Testis (tissue), 5 donors: ENCODE measurements at places on chromosomes 4 and X.

DNA sequence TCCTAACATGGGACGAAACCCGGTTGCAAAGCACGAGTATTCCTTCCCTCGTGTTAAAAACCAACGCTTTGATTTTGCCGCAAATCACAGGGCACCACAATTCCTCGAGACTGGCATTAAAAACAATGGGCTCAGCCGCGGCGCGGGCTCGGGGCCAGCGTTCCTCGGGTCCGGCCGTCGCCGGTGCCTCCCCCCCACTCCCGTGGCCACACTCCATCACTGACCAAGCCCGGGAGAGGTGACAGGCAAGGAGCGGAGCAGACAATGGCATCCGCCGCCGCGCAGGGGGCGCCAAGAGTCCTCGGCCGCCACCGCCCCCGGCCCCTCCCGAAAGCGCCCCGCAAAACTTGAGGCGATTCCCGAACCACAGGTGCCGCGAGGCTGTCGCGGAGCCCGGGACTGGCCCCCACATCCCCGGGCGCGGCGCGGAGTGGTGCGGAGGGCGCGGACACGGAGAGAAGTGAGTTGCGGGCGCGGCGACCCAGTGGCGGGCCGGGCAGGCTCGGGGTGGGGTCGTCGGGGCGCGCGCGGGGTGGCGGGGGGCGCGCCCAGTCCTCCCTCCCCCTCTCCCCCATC lies 445 bp downstream of the AP1S2 start:
- peak; percentile 61 for DNase-seq

DNA sequence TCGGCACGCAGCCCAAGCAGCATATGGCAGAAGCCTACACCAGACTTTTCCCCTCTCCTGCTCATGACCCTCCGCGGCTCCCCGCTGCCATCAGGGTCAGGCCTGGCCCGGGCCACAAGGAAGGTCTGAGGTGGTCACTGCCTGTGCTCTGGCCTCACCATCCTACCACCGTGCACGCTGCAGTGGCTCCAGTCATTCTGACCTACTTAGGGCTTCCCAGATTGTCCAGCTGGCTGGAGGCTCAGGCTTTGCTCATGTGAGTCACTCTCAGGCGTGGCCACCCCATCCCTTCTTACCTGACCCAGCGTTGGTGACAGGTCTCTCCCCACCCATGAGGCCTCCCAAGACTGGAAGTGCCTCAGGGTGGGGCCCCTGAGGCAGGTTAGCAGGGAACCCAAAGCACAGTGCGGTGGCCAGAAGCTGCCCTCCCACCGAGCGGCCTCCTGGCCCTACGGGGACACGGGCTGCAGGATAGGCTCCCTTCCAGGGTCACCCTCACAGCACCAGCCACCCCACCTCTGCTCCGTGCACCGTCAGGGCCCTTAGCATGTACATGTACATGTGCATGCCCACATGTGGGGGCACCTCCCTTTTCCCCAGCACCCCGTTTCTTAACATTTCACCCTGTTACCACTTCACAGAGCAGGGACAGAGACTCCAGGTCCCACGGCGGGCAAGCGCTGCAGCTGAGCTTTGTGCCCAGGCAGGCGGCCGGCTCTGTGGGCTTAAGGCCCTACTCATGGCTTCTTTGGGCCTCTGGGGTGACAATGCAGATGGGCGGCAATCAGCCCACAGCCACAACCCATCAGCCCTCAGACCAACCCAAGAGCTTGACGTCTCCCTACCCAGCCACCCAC lies 2.2 kb downstream of the TREX2 start:
- DNase-seq, result no peak

- no peak for DNase-seq
Measured at GRCh38 chr4:28427306-28428085, 1566.9 kb downstream of the STIM2 start.

DNA sequence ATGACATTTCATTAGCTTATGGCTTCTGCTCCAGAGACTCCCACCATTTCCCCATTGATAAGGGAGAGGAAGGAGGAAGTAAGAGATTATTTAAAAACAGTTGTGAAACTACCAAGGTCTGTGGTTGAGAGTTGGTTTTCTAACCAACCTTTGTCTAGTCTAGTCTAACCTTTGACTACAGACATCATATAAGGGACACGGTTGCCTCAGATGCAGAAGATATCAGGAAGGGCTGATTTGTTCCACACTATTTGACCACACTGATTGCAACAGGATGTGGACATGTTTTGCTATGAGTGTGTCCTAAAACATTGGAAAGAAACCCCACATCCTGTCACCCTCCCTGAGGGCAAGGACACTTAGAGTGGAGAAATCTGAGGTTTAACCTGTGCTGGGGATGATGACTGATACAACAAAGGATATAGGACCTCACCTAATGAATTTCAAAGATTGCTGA lies 53.0 kb downstream of the COQ2 start:
- DNase-seq, result no peak

- no peak for DNase-seq
Measured at GRCh38 chr4:170336238-170336775, 246.6 kb upstream of the AADAT start.

- DNase-seq, result no peak
Measured at GRCh38 chrX:101398694-101399093, 7.9 kb downstream of the RPL36A start.

- no peak for DNase-seq
Measured at GRCh38 chr4:187387739-187388138, 607.8 kb upstream of the ZFP42 start.

DNA sequence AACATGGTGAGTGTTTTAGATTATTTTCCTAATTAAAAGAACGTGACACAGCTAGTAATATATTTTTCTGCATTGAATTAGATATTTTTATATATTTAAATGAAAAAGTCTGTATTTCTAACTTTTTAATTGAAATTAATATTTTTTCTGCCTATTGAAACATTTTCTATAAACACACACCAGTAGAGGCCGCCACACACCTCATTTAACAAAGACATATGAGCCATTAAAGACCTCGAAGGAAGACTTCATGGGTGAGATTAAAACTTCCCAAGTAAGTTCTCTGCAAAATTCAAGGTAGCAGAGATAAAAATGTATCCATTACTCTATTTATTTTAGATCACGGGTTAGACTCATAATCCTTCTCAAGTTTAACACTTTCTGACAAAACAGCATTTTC lies 8.3 kb downstream of the SLITRK2 start:
- DNase-seq, result peak; percentile 65

- DNase-seq, result no peak
Measured at GRCh38 chr4:30724247-30724646, 4.1 kb downstream of the PCDH7 start.

- DNase-seq, result no peak
Measured at GRCh38 chr4:1109898-1110506, 3.4 kb downstream of the RNF212 start.

- no peak for DNase-seq
Measured at GRCh38 chr4:4994312-4995097, 24.8 kb downstream of the CYTL1 start.

DNA sequence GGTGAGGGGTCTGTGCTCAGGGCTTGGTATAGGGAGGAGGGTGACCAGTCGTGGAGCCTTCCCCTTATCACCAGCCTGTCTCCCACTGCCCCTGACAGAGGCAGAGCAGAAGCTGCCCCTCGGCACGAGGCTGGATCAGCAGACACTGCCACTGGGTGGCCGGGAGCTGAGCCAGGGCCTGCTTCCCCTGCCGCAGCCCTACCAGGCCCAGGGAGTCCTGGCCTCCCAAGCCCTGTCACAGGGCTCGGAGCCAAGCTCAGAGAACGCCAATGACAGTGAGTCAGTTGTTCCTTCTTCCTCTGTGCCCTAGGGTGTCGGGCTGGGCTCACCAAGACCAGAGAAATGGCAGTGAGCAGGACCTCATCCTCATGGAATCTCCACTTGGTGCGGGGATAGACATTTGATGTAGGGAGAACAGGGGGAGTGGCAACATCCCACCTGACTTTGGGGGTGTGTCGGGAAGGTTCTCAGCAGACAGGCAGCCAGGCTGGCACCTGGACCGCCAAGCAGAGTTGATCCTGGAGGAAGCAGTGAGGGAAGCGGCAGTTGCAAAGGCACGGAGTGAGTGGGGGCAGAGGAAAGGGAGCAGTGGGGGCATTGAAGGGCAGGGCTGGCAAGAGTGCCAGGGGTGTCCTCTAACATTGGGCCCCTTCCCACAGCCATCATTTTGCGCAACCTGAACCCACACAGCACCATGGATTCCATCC lies 14.3 kb upstream of the UBA1 start:
- DNase-seq, result peak; percentile 77

- no peak for DNase-seq
Measured at GRCh38 chr4:3114377-3114776, 39.9 kb downstream of the HTT start.

DNA sequence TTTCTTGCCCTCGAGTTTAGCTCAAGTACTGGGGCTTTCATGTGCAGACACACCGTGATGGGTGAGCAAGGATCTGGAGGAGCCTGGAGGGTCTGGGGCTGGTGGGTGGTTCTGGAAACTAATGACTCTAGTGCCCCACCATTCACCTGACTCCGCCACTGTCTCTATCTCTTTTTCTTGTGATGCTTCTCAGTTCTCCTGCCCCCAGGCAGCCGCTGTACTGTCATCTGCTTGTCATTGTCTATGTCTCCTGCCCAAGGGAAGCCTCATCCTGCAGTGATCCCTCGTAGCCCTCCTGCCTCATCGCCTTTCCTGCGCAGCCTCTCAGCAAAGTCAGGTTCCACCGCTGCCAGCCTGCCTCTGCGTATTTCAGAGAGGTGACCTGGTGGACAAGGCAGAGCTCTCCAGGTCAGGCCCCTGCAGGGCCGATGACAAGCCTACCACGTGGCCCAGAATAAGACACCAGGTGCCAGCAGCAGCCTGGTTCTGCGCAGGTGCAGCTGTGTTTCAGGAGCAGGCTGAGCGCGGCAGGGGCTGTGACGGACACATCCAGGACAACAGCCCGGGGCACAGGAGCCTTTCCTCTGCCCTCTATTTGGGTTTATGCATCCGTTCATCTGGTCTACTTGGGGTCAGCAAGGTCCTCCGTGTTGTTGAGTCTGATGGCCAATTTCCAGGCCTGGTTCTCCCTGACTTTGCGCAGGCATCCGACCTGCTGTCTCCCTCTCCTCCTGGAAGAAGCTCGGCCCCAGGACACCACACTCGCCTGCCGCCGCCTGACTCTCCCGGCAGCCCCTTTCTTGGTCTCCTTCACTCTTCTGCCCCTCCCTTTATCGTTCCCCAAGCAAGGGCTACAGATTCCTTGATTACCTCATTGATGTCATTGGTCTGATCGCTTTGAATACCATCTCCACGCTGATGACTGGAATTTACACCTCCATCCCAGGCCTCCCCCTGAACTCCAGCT lies 30.9 kb upstream of the CDKN2AIP start:
- DNase-seq, result no peak

GRCh38 chrX:118839334-118839958 lies 15.8 kb downstream of the ZCCHC12 start:
- DNase-seq, result peak; percentile 92

DNA sequence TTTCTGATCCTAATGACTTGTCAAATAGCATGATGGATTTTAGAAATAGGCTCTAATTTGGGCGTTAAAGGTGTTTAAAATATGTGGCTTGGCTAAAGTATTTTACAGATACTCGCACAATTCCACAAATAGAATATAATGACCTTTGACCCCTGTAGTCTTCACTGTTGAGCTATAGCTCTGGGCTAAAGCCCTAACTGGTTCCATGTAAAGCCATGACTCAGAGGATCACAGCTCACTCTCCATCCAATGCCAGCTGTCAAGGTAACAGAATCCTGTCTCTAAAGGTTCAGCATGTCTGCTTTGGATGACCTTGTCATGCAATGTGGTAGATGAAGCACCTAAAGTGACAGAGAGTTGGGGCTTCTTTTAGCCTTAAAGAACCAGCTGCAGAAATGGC lies 42.5 kb downstream of the TLR10 start:
- no peak for DNase-seq

GRCh38 chrX:123745511-123745910 lies 12.7 kb upstream of the THOC2 start:
- no peak for DNase-seq

- DNase-seq, result no peak
Measured at GRCh38 chrX:75603833-75604232, 81.0 kb upstream of the ZDHHC15 start.

DNA sequence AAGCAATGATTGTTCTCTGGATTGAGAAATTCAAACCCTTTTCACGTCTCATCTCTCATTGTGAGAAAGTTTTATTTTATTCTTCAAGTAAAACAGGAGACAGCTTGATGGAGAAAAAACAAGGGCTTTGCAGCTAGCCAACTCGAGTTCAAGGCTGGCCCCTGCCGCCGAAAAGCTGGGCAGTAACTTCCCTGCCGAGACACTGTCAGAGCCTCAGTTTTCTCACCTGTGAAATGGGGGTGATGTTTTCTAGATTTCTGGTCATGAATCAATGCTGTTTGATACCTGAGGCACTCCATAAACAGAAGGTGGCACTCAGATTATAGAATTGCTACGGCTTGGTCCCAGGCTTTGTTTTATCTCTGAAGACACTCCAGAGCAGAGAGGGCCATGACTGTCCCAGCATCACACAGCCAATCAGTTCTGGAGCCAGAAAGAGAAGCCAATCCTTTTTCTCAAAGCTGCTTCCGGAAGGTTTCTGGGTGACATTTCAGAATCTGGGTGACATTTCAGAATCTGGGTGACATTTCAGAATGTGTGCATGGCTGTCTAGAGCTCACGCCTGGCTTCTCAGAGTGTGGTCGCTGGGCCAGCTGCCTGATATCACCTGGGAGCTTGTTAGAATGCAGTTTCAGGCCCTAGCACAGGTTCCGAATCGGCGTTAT lies 33.2 kb downstream of the HMX1 start:
- no peak for DNase-seq

DNA sequence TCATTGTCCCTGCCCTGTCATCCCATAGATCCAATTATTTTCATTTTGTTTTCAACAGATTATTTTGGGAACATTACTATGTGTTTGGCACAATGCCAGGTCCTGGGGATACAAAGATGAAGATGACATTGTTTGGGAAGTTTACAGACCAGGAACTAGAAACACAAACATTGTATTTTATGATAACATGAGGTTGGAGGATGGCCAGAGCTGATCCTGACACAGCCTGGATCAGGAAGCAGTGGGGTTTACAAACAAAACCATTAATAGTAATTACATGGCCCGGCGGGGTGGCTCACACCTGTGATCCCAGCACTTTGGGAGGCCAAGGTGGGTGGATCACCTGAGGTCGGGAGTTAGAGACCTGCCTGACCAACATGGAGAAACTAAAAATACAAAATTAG lies 29.9 kb downstream of the CLRN2 start:
- no peak for DNase-seq

GRCh38 chr4:184343502-184344177 lies 126.0 kb upstream of the ENPP6 start:
- DNase-seq, result peak; percentile 85

- DNase-seq, result no peak
Measured at GRCh38 chrX:119672426-119672825, 20.5 kb downstream of the SEPTIN6 start.

GRCh38 chr4:95547715-95548471 lies 880 bp downstream of the UNC5C start:
- DNase-seq, result peak; percentile 71

GRCh38 chr4:107815158-107815557 lies 9.6 kb upstream of the SGMS2 start:
- DNase-seq, result no peak

- DNase-seq, result no peak
Measured at GRCh38 chr4:150173432-150173861, 95.2 kb downstream of the DCLK2 start.
